ENCODE measurements at places on chromosomes 1 and 21. TPM values are rescaled to one million over a fixed set of nuclear protein-coding genes. Genes with fewer than 3 reads are reported as not detected.

The FNDC10 gene
- polyA plus RNA-seq: not detected

The PROK1 gene
- polyA plus RNA-seq: not detected

The SPRR3 gene
- polyA plus RNA-seq: not detected

The SPRR1B gene
- not detected for polyA plus RNA-seq

The EVA1B gene
- polyA plus RNA-seq: not detected

The IL20 gene
- not detected for polyA plus RNA-seq

The CR1L gene
- not detected for polyA plus RNA-seq

The IER5 gene
- 52.0 TPM for polyA plus RNA-seq

The ADAMTSL4 gene
- polyA plus RNA-seq: not detected

DNA sequence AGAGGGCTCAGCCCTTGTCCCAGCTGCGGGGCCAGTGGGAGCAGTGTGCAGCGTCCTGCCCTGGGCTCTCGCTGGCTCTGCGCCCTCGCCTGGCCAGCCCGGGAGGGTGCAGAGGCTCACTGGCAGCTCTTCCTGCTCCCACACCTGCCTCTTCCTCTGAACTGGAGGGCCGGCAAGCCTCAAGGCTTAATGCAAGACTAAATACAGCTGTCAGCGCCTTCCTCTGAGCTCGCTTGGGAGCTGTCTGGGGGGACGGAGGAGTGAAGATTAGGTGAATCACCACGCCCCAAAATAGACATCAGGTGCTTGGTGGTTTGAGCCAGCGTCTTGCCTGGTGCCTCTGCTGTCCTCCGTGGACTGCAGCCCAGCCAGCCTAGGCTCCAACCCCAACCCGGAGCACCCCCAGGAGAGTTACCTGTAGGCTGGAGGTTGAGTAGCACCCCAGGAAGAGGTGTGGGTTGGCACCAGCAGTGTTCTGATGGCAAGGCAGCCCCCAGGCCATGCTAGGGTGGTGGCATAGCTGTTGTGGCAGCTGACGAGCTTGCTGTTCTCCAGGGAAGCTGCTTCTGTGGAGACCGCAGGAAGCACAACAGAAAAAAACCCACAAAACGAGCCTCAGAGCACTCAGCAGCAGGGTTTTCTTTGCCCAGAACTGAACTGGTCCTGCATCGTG is 36.9 kb downstream of the UMODL1 start:
- DNase-seq: peak; percentile 74

- no peak for DNase-seq
These were observed 54.8 kb downstream of the RAB3GAP2 start for GRCh38 chr1:220217383-220217988.

DNA sequence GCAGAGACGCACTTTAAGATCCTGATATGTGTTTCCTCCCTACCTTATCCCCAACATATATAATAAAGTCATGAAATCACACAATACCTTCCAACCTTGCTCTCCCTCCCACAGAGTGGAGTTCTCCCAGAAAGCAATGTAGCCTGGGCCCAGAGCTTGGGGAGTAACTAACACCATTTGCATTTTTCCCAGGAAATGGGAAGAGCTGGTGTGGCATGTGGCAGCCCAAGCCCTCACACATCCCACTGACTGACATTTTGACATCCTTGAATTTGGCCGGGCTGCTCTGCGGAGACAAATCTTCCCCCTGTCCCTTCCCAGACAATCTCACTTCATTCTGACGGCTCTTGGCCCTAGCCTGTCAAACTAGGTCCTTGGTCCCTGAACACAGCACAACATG is 37.0 kb upstream of the ATP2B4 start:
- no peak for DNase-seq

DNA sequence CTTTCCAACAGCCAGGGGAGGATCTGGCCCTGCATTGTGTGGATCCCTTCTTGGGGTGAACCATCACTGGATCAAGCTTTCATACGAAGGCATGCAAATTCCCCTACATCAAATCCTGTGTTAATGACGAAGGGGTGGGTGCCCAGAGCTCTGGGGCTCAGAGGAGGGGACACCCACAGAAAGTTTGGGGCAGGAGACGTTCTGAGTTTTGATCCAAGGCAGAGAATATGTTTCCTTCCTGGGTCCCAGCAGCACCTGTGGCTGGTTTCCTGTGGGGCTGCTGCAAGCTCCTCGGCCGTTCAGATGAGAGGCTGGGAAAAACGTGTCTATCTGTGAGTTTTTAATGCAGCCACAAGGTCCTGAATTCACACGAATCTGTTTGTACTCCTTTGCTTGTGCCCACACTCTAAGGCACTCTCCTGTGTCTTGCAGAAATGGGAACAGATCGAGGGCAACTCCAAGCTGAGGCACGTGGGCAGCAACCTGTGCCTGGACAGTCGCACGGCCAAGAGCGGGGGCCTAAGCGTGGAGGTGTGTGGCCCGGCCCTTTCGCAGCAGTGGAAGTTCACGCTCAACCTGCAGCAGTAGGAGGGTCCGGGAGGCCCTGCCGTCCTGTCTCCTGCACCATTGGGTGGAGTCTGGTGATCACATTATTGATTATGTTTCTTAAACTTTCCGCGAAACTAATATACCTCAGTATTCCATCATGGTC is 147.1 kb downstream of the PGBD5 start:
- no peak for DNase-seq

GRCh38 chr1:119702384-119702783 is 9.3 kb upstream of the PHGDH start:
- DNase-seq: no peak

DNA sequence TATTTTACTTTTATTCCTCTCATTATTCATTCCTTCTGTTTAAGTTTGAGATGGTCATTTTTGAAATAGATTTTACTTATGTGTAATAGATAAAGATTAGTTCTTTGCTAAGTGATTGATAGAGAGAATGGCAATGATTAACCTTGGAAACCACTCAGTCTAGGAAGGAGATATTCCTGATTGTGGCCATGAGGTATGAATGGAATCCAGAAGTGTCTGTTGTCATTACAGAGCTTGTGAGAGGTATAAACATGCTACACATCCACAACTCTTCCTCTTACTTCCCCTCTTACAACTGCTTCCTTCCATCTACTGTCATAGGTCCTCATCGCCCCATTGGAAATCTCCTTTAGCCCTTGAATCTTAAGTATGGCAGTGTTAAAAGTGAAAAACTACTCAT is 988.8 kb upstream of the B3GALT2 start:
- DNase-seq: no peak

DNA sequence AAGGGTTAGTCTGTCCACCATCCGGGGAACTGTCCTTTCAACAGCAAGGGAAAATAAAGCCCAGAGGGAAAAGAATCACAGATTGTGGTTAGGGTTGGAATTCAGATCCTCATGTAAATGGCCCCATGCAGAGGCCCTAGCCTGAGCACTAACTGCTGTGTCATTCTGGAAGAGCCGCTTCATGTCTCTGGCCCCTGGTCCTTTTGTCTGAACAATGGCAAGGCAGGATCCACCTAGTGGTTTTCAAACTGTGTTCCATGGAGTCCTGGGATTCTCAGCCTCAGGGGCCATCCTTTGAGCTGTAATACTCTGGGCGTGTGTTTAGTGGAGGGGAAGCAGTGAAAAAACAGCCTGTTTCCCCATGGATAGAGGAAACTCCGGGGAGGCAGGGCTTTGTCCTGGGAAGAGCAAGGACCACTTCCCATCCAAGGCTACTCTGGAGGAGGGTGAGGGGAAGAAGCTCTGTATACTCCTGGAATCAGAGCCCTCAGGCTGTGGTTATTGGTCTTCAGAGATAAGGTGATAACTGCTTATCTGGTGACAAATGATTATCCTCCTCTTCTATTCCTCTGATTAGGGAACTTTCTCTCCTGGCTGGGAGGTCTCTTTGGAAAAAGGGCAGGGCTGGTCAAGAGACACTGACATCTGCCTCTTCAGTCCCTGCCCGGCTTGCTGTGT is 19.2 kb downstream of the PAX7 start:
- DNase-seq: no peak

GRCh38 chr1:82483146-82483545 is 682.4 kb downstream of the ADGRL2 start:
- DNase-seq: no peak

- no peak for DNase-seq
These were observed 130.1 kb downstream of the TGFB2 start for GRCh38 chr1:218475275-218475674.

GRCh38 chr1:51572365-51572764 is 44.5 kb upstream of the OSBPL9 start:
- DNase-seq: no peak

GRCh38 chr1:147700042-147701006 is 30.0 kb upstream of the ACP6 start:
- peak; percentile 20 for DNase-seq

DNA sequence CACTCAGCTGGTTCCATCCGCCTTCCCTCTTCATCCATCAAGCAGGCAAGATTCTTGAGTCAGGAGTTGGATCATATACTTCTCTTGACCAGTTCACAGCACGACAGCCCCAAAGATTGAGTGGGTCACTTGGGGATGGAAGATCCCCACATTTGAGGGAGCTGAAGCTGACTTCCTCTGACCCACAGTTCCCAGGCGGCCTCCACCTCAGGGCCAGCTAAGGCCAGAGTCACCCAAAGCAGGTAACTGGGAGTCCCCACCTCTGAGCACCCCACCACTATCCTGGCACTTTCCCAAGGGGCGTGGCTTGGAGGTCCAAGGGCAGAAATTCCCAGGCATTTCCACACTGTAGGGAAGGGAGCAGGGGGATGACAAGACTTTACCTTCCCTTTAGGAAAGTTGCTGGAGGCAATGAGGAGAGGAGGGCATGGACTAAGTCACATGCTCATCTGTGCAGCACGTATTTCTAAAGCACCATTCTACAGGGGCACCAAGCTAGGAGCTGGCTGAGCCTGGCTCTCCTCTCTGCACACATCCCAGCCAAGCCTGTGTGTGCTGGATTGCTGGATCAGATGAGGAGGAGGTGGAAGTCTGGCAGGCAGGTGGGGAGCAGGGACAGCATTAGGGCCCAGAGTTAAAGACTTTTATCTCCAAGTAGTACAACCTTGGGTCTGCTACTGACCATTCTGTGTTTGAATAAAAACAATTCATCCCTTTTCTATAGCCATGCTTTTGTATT is 1.3 kb upstream of the RD3 start:
- DNase-seq: no peak

- peak; percentile 79 for DNase-seq
These were observed at the start of gene POGK for GRCh38 chr1:166838766-166839599. POGK (plus strand) TSS chr1:166839475; CDS start chr1:166840957, 1,482 bp downstream.

DNA sequence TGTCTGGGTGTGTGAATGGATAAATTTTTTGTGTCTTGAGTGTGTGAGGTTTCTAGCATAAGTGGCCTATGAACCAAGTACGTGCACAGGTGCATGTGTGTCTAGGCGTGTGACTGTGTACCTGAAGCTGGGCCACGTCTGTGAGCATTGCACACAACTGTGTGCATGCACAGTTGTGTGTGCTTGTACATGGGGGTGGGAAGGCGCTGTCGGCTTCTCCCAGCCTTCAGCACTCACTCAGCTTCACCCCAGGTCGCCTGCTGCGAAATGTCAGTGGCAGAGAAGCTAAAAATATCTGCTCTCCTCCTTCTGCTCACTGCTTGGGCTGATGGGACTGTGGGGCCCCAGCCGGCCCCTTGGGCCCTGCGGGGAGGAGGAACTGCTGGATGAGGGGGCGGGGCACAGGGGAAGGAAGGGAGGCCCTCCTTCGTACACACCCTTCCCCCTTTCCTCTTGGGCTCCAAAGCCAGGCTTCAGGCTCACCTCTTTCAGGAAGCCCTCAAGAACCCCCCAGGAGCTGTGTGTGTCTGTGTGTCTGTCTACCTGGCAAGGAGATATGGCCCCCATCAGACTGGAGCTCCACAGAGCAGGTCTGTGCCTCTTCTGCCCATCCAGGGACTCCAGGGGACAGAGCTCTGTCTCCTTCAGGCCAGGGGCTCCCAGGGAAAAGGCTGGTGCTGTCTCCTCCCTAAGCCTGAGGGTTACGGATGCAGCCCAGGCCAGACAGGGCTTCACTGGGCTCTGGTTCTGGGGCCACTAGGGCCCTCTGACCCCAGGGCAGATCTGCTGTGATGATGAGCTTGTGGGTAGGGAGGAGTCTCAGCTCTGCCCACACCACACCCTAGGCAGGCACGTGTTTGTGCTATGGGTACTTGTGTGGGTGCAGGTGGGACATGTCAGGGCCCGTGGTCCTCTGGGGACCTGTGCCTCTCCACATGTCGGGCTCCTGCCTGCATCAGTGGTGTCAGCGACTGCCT is 35.6 kb upstream of the WASF2 start:
- DNase-seq: peak; percentile 67

DNA sequence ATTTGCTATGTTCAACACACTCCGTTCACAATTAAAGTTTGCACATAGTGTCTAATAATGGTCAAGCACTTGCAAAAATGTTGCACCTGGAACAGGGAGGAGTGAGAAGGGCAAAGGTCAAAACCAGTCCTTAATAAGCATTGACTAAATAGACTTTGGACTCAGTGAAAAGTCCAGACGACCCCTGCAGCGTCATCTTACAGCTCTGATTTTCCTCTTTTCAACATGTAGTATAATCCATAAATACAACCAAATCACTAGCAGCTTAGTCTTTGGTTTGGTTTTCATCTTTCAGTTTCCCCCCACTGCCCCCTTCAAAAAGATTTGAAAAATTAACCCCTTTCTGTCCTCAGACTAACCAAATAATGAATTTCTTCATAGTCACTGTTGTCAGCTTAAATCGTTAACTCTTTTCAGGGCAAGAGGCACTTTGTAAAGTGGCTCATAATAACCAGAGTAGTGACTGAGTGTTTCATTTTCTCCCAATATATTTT is 290.3 kb downstream of the PTPRC start:
- DNase-seq: no peak
